ENCODE measurements at places on chromosomes 13 and 19.
A peak's percentile ranks its signal among the peaks of the same experiment; 100 is the strongest.

GRCh38 chr13:85995788-85996418, 196.7 kb upstream of the SLITRK6 start:
- DNase-seq, result no peak

GRCh38 chr19:39115105-39115847, 10.3 kb upstream of the PAK4 start:
- DNase-seq, result no peak

DNA sequence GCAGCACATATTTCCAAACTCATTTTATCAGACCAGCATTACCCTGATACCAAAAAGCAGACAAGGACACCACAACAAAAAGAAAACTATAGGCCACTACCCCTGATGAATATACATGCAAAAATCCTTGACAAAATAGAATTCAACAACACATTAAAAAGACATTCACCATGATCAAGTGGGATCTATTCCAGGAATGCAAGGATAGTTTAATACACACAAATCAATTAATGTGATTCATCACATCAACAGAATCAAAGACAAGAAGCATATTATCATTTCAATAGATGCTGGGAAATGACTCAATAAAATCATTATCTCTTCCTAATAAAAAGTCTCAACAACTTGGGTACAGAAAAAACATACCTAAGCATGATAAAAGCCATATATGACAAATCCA, 11.2 kb downstream of the ZNF347 start:
- no peak for DNase-seq

DNA sequence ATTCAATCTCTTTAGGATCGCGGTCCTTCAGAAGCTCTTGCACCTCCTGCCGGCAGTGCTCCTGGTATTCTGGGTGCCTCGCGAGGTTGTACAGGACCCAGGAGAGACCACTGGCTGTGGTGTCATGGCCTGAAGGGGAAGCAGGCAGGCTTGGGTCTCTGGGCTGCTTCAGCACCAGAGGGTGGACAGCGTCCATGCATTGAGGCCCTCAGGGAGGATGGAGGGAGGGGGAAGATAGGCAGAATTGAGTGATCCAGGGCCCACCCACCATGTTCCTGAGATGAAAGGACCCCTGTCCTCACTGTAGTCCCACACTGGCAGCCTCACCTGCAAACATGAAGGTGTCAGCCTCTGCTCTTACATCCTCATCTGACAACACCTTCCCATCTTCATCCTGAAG, 17.9 kb upstream of the OR10H5 start:
- DNase-seq, result no peak

DNA sequence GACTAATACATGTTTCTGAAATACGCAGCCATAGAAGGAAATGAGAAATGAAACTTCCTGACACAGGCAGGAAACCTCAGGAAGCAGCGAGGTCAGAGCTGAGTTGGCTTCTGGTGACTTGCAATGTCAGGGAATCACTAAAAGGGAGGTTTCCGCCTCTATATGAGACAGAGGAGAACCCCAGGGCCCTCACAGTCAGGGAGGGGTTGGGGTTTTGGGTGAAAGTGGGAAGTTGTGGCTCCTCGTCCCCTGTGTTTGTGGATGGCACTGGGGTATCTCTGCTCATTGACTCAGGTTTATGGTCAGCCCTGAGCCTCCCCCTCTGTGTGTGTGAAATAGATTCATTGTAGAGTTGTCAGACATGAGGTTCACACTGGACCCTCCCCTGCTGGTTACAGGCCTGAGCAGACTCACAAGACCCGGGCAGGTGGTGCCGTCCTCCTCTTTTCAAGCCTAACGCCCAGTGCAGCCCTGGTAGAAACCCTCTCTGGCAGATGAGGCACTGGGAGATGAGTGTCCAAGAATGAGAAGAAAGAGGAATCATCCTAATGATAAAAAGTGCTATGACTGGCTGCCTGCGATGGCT, 5.5 kb upstream of the LILRA6 start:
- peak; percentile 23 for DNase-seq

- DNase-seq, result no peak
Observed at GRCh38 chr13:39106216-39107005, 68.2 kb downstream of the NHLRC3 start.

DNA sequence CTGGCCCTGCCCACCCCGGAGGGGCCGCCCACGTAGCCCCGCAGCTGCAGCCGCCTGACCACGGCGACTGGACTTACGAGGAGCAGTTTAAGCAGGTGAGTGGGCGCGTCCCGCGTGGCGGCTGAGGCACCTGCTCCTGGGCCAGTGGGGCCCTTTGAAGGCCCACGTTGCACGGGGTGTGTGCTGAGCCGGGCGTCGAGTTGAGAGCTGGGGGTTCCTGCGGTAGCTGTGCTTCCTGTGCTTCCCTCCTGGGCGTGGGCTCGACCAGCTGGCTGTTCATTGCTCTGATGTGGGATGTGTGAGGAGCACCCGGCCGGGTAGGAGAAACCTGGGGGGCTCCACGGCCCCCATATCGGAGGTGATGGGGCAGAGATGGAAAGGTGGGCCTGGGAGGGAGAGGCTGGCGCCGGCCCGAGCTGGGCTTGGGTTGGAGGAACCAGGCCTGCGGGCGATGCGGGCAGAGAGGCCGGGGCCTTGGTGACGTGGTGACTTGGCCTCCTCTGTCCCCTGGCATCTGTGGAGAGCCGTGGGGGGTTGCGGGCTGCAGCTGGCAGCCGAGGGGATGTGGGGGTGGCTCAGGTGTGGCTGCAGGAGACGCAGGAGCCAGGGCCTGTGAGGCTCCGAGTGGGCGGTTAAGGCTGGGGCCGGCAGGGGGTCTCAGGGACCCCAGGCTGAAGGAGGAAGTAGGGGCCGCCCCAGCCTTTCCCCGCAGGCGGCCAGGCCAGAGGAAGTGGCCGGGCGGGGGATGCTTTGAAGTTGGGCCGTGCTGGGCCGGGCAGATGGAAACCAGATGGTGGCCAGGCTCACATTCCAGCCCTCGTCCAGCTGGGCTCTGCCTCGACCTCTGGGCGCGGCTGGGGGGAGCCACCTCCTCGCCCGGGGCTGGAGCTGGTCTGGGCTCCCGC, 7.1 kb downstream of the ARID3A start:
- no peak for DNase-seq

DNA sequence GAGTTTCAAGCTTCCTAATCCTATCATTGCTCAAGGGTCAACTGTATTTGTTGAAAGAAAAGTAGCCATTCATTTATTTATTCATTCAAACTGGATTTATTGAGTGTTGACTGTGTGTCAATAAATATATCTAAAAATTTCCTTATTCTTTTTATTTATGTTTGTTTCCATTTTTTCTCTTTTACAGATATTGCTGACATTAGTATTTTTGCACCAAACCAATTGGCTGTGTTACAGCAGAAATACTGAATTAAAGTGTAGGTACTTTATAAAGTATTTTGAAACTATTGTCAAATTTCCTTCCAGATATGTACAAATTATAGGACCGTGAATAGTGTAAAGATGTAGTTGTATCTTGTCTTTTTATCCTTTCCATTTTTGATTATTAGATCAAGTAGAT, 692.0 kb upstream of the SLC10A2 start:
- DNase-seq, result no peak

DNA sequence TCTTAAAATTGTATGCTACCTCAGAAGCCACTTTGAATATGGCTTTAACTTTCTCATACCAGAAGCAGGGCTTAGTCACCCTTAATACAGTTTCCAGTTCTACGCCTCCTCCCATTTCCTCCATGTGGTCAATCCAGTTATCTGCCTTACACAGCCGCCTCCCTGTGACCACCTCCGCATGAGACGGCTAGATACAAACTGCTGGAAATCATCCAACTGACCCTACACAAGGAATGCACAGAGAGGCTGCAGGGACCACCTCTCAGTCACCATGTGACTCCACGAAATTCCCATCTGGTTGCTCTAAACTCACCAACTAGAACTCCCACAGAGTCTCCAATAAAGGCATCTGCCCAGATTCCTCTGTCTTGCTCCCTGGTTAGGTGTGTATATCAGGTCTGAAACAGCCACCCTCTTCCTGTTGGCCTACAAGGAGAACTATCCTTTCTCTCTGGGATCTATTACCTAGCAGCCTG, 6.8 kb downstream of the ZNF564 start:
- DNase-seq, result no peak
